ENCODE measurements at places on chromosomes 6 and 20.

- no peak for DNase-seq
Observed at GRCh38 chr6:157185986-157186385, 137.3 kb downstream of the TMEM242 start.

DNA sequence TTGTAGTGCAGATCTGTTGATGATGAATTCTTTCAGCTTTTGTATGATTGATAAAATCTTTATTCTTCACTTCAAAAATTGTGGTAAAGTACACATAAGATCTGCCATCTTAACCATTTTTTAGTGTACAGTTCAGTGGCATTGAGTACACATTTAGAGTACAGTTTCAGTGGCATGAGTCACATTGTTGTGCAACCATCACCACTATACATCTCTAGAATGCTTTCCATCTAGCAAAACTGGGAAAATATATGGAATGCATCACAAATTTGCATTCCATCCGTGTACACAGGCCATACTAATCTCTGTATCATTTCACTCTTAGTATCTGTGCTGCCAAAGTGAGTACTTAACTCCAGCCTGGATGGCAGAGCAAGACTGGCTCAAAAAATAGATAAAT, 28.7 kb downstream of the SIRPD start:
- DNase-seq, result no peak

- DNase-seq, result no peak
Observed at GRCh38 chr6:18395856-18396197, 8.7 kb downstream of the RNF144B start.

- peak; percentile 19 for DNase-seq
Observed at GRCh38 chr6:42555477-42556457, 8.1 kb upstream of the UBR2 start.

- DNase-seq, result peak; percentile 99
Observed at GRCh38 chr6:45697605-45698004, 318.1 kb downstream of the CLIC5 start.

DNA sequence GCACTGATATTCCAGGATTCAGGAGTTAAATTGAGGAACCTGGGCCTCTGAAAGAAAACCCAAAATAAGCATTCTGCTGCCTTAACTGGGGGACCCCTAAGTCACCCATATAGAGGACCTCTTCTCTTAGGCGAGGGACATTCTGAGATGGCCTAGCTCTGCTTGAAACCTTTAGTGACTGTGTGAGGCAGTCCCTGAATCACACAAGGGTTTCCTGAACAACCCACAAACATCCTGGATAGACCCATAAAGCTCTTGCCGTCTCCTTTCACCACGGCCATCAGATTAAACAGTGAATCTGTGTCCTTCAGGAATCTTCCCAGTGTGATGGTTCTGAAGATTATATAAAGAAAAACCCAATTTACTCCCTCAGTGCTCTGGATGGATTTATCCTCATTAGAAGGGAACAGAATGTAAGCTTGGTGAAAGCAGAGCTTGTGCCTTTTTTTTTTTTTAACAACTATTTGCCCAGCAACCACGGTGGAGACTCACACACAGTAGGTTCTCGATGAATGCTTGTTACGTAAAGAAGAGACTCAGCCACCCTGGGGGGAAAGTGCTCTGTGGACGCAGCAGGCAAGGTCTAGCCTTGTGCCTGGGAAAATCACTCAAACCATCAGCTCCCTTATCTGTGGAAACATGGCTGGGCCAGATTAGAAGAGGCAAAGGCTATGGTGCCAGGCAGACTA, 39.1 kb upstream of the SIRPG start:
- no peak for DNase-seq

- no peak for DNase-seq
Observed at GRCh38 chr6:161701056-161701455, 427.2 kb upstream of the AGPAT4 start.

DNA sequence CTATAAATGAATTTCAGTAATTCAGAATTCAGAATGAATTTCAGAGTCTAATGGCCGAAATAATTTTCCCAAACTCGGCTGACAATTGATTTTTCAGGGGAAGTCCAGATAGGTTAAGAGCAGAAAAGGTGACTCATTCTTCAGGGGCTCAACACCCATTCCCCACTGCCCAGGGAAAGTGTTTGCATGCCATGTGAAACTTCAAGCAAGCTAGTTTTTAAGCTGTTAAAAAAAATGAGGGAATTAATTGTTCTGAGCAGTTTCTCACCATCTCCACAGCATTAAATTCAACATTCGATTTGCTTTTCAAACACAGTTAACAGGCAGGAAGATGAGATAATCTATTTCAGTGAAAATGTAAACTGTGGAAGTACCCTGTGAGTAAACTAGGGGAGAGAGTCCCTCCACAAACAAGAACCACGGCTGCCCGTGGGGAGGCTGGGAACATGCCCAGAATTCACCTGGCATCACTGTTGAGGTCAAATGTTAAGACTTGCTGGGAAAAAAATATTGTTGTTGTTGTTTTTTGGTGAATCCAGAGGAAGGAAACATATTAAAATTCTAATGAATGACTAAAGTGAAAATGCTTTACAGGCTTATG, 650.8 kb upstream of the AGPAT4 start:
- DNase-seq, result no peak

DNA sequence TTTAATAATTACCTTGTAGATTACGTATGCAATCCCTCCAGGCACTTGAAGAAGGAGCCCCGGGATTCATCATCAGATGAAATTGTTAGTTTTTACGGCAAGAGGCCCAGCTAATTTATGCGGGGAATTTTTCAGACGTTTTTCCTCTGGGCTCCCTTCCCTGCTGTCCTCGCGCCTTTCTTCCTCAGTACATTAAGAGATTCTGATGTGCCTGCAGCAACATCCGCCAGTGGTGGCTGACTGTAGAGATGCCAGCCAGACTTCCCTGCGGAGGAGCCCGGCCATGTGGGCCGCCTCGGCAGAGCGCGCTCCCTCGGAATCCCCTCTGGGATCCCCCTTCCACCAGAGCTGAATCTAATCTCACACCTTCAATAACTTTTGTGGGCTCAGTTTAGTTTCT, 46.4 kb upstream of the POU3F2 start:
- no peak for DNase-seq

DNA sequence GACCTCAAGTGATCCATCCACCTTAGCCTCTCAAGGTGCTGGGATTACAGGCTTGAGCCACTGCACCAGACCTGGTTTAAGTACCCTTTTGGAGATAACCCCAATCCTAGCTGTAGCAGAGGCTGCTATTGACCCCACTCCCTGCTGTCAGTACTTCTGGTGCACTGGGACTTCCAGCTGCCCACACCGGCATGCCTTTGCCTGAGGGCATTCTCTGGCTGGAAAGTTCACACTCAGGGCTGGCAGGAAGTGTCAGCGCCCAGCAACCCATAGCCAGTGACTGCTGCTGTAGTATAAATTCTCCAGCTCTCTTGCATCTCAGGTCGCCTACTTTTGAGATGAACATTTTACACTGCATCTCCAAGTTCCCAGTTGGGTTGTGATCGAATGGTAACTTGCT, 75.3 kb downstream of the UTRN start:
- DNase-seq, result peak; percentile 59

DNA sequence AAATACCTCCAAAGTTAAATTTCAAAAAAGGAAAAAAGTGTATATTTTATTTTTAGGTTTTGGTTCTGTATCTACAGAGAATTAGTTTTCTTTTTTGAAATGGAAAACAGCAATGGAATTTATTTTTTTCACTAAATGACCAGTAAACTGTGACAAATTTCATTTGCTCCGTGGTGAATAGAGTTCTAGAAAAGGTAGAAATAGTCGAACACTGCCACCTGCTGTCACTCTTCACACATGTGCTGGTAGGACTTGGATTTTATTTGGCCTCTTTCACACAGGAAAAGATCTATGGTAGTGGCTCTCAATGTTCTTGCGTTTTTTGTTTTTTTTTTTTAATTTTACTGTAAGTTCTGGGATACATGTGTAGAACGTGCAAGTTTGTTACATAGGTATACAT, 312.5 kb downstream of the EYA4 start:
- peak; percentile 61 for DNase-seq

GRCh38 chr20:38211200-38212097, 46.4 kb upstream of the TGM2 start:
- no peak for DNase-seq

GRCh38 chr20:36688630-36689029, 42.6 kb upstream of the SLA2 start:
- no peak for DNase-seq

DNA sequence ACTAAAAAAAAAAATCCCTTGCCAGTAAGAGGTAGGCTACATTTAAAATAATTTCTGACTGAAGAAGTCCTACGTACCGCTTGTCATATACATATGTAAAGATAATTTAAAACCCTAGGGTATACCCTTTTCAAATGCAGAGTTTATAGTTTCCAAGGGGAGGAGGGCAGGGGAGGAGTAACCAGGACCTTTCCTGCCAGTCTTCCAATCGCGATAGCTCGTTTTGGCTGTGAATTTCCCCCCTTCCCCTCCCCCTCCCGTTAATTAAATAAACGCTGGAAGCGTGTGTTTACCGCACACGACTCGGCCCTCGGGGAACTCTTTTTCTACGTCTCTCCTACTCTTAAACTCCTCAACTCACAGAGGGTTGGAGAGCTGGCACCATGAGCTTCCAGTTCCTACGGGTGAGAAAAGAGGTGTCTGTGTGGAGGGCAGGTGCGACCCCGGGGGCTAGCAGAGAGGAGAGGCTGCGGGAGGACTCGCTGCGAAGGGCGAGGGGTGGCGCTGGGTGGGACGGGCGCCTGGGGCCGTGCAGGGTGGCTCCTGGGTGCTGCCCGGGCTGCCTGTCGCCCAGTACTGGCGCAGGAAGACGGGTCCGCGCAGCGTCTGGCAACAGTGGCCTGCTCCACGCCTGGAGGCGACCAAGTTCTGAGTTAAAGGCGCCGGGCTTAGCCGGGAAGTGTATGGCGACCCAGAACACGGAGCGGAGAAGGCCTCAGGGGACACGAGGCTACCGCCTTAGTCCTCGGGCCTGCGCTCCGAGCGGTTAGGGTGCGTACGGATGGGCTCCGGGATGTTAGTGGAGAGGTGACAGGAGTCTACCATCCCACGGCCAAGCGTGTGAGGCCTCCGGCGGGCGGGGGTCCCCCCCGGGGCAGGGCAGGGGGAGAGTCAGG, 4.1 kb upstream of the TFAP2C start:
- DNase-seq, result no peak

DNA sequence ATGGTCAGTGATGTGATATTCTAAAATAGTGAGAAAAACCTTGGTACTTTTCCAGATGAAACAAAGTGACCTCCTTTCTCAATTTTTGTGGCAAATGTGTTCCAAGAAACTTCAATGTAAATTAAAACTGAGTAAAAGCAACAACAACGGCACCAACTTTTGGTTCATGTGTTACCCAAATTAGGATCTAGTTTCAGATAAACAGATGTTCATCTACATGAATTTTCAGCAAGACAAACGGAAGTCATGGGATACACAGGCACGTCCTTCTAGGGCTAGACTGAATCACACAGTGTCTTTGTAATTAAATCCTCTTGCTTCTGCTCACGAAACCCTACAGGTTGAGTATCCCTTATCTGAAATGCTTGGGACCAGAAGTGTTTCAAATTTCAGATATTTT, 915.2 kb downstream of the TFAP2A start:
- DNase-seq, result no peak

GRCh38 chr20:16405254-16405653, 168.0 kb downstream of the KIF16B start:
- no peak for DNase-seq

- no peak for DNase-seq
Observed at GRCh38 chr6:21918041-21918440, 324.5 kb downstream of the SOX4 start.

GRCh38 chr6:100627911-100628758, 163.4 kb upstream of the SIM1 start:
- DNase-seq, result no peak

DNA sequence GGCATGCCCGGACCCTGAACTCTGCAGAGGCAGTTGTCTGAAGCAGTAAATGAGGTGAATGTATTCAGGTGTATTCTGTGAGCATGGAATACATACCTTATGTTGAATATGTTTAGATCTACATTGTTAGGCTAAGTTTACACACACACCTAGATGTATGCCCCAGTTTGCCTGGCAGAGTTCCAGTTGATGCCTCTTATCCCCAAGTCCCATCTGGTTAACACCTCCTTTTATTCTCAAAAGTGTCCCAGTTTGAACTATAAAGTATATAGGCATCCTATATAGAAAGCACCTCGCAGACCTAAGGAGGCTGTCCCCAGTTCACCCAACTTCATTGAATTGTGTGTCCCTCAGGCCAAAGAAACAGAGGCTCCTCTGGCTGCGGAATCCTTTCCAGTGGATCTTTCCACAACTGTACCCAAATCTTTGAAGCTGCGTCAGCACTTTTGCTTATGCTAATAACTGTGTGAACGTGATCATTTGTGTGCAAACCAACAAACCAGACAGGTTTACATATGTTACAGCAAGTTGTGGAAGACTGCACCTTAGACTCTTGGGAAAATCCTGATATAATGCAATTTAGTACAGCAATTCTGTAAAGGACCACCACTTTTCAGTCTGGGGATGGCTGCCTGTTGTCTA, 4.8 kb upstream of the DHX35 start:
- DNase-seq, result no peak

DNA sequence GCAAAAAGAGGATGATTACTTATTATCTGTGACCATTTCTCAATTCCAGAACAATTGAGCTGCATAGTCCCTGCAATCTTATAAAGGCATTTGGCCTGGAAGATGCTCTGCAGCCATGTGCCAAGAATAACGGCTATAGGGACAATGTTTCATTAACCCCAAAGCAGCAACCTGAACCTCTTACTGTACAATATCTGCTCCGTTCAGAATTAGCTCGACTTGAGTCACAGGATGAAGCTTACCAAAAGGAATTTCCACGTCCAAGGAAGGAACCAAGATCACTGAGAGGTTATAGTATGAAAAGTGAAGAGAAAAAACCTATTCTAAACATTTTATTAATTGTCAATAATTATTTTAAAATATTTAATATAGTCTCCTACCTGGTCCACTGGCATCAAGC, 167.3 kb upstream of the GMDS start:
- peak; percentile 39 for DNase-seq

- no peak for DNase-seq
Observed at GRCh38 chr6:5898563-5898962, 108.2 kb downstream of the NRN1 start.

- DNase-seq, result no peak
Observed at GRCh38 chr6:57469072-57469471, 151.6 kb downstream of the PRIM2 start.

GRCh38 chr6:166758136-166758704, 131.2 kb upstream of the RPS6KA2 start:
- DNase-seq, result no peak

DNA sequence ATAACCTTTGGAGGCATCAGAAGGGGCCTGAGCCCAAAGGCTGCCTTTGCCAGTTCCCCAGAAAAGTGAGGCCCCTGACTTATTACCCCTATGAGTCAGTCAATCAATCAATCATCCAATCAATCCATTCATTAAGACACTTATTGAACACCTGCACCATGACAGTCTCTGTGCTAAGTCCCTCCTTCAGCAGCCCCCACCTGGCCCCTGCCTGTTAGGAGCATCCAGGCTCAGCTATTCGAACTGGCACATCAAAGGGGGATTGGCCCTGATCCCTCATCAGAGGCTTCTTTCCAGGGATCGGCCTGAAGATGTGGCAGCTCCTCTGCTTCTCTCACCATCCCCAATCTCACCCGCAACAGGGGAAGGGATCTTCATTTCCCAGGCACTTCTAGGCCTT, 27.7 kb upstream of the VEGFA start:
- no peak for DNase-seq

GRCh38 chr6:42532038-42532669, 31.7 kb upstream of the UBR2 start:
- peak; percentile 56 for DNase-seq
